Esophagus mucosa (tissue), 1 donor: ENCODE measurements at places on chromosomes 2 and 18. TPM values are rescaled to one million over a fixed set of nuclear protein-coding genes. Genes with fewer than 3 reads are reported as not detected.

DNA sequence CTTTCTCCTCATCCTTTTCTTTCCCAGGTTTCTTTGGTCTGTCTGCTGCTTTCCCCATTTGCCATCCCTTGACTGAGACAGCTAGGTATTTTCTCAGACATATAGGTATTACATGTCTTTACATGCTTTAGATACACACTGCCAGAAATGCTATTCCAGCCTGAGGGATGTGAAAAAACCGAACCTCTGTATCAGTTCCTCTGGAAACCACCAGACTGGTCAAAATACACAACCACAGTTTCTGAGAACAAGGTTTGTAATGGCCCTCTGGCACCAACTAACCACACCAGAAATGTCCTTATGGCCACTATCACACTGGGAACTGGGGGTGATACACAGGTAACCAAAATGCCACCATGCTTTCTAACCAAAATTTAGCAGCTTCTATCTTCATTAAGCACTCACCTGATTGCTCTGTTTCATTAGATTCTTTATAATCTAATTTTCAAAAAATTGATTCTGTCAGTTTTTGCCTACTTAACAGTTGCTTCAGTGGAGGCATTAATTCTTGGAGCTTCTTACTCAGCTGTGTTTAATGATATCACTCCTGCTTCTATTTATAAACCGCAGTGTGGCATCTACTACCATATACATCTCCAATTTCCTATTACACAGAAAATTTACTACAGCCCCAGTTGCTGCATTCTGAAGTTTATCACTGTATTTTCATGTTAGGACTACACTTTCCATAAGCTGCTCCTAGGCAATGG is 243.5 kb downstream of the WDPCP start:
- ATAC-seq, result no peak

Gene RGPD6
- 1.9 TPM for total RNA-seq

GRCh38 chr2:23760736-23761135 is 166.2 kb downstream of the ATAD2B start:
- no peak for ATAC-seq

DNA sequence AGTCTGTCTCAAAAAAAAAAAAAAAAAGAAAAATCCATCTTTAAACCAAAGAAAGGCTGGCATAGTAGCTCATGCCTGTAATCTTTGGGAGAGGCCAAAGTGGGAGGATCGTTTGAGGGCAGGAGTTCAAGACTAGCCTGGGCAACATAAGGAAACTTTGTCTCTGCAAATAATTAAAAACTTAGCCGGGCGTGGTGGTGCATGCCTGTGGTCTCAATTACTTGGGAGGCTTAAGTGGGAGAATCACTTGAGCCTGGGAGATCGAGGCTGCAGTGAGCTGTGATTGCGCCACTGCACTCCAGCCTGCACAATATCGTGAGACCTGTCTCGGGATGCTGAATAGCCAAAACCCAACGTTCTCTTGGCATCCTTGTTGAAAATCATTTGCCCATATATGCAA is 6.1 kb downstream of the CNOT11 start:
- ATAC-seq, result no peak

DNA sequence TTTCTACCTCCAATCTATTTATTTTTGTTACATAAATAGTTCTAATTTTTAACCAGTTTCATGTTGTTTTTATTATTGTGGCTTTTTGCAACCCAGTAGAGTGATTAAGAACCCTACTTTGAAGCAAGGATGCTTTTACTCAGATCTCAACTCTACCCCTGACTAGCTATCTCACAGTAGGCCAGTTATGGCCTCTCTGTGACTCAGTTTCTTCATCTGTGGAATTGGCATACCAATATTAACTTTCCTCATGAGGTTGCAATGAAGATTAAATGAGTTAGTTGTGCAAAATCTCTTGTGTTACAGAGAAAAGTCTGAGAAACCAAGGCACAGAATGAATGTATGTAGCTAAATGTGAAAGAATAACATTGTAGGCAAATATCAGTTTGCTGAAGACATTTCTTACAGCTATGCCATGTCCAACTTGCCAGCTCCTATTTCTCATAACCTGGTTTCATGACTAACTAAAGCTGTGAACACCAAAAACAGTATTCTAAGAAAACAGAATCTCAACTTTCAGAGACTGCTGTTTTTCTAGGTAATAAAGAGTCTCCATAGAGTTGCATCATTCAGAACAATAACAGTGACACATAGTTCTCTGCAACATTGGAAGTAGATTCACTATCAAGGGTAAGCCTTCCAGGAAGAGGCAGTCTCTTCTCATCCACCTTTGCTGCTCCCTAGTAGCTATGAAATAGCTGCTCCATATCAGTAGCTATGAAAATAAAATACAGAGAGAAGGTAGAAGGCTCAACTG is 33.2 kb upstream of the CYTIP start:
- ATAC-seq, result no peak

Gene ACMSD
- total RNA-seq, result not detected

DNA sequence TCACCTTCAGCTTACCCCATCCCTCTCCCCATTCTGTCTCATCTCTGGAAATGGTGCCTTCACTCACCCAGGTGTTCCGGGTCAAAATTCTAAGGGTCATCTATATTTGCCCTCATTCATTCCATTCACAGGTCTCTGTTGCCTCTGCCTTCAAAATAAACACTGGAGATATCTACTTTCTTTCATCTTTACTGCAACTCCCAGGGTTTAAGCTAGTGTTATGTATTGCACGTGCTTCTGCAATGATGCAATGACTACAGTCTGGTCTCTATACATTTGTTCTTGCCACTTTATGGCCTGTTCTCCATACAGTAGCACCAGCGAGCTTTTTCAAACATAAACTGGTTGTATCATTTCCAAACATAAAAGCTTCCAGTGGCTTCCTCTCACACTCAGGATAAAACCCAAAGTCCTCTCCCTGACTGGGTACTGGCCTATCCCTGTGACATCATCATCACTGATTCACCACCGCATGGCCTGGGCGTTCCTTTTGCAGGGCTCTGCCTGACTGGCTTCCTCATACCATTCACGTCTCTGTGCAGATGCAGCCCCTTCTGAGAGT is 14.3 kb downstream of the DSG2 start:
- peak; percentile 94 for ATAC-seq

GRCh38 chr2:220569112-220569897 is 941.9 kb downstream of the SLC4A3 start:
- ATAC-seq, result peak; percentile 72

DNA sequence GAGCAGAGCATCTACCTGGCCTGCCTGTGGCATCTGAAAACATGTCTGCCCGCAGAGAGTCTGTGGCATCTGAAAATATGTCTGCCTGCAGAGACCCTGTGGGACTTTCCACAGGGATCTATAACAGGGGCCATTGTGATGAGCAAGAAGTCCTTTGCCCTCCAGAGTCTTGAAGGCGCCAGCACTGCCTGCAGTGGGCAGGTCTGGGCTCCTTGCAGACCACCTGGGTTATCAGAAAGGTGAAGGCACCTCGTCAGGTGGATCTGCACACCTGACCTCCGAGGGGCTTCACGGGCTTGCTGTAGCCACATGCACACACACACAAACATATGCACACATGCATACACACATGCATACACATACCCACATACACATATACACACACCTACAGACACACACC is 189.5 kb upstream of the HDAC4 start:
- no peak for ATAC-seq

Gene MC2R
- total RNA-seq, result not detected

GRCh38 chr2:190809139-190809764 is 71.4 kb upstream of the GLS start:
- ATAC-seq, result no peak

DNA sequence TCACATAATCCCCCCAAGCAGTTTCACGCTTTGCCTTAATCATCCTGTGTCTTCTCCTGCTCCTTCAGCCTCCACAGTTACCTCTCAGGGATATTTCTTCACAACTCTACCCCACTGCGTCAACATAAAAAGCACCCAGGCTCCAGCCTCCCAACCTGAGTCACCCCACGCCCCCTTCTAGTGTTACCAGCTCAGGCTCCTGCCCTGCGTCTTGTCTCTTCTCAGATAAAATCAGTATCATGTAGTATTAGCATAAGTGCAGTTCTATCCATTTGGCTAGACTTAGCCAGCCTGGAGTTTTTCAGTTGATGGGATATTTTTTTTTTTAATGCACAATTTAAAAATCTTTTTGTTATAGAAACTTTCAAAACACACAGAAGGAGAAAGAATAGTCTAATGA is 9.6 kb upstream of the PELI1 start:
- ATAC-seq, result no peak
